ENCODE measurements at places on chromosomes 3 and 15. TPM values are rescaled to one million over a fixed set of nuclear protein-coding genes. Genes with fewer than 3 reads are reported as not detected.

Gene ACAD9
- 36.7 TPM for total RNA-seq

Gene EPHB3
- 33.7 TPM for total RNA-seq

Gene SETD5
- total RNA-seq: 85.8 TPM

Gene PPP2R3A
- total RNA-seq: 117 TPM

Gene CGNL1
- 20.6 TPM for total RNA-seq

Gene TRPC1
- total RNA-seq: 28.9 TPM

Gene GOLGA6A
- not detected for total RNA-seq

Gene LACTB
- 18.7 TPM for total RNA-seq

Gene SLC28A1
- not detected for total RNA-seq

Gene FBXW12
- total RNA-seq: not detected

Gene KNG1
- total RNA-seq: not detected

Gene MORC1
- not detected for total RNA-seq

GRCh38 chr3:144989807-144990206 lies 1018.2 kb downstream of the DIPK2A start:
- no peak for DNase-seq

DNA sequence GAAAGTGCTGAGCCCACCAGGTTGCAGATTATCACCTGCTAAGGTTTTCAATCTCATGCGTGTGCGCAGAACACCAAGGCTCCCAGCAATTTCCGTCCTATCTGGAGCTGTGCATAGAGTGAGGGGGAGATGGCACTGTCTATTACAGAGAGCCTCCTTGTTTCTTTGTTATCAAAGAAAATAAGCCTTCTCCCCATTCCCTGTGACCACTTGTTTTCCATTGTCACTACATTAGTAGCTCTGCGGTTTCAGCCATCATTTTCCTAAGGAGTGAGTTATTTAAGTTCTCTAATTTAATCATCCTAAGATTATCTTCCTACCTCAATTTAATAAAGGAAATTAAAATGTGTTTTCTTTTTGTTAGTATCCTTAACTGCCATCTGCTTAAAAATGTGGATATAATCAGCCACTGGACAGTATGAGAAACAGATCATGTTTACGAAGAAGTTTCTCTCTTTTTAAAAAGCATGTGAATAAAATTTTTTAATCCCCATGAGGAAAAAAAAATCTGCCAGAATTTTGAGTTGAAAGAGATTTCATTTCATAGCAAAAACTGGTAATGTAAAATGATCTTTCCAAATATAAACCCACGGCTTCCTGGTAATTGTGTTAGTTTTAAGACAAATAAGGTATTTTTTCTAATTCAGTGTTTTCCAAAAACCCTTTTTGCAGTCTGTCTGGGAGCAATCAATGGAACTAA lies 172.3 kb upstream of the UBE2E1 start:
- DNase-seq: peak; percentile 48

DNA sequence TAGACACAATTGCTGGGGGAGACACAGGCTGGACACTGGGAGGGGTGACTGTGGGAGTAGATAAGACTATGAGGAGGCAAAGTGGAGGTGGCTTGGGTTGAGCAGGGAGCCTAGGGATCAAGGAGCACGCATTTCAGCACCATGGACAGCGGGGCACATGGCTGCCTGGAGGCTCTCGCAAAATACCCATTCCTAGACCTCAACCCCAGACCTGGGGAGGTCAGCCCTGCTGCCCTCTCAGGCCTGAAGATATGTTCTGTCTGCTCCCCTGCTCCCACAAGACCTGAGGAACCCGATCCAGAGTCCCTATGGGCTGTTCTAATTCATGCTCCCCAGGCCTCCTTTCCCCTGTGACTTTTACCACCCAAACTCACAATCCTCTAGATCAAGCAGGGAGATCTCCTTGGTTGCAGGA lies 16.0 kb upstream of the CPEB1 start:
- DNase-seq: peak; percentile 81

DNA sequence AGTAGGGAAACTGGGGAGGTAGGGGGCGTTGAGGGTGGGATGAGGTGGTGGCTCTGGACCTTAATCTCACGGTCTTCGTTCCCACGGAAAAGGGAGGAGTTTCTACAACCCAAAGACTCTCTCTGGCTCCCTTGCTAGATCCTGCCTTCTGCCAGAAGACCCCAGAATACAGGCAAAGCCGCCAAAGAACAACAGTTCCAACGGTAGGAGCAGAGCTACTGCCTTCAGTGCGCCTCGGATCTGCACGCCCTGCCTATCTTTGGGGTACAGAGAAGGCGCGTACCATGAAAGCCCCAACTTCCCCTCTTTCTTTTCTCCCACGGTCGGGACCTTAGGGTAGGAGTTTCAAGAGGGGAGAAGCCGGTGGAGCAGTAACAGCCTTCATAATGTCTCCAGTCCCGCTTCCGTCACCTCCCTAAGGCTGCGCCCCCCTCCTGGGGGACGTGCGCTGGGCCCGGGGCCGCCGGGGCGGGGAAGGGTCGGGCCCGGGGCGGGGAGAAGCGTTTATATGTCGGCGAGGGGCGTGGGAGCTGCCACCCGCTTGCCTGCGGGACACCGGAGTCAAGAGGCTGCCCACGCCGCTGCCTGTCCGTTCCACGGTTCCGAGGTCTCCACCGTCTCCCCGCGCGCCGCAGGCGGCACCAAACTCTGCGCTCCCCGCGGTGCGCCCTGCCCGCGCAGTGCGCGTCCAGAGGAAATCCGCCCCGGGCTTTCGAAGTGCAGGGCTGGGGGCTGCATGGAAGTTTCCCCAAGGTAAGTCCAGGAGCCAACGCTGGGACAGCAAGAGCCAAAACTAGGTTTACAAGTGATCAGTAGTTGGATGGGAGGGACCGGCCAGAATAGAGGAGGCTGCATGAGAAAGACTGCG lies at the start of gene COL6A6:
TSS of gene COL6A6 (plus strand) at position 533 of the 868 bp plus-strand sequence. CDS start 43,188 bp downstream, outside the sequence.
- peak; percentile 58 for DNase-seq

DNA sequence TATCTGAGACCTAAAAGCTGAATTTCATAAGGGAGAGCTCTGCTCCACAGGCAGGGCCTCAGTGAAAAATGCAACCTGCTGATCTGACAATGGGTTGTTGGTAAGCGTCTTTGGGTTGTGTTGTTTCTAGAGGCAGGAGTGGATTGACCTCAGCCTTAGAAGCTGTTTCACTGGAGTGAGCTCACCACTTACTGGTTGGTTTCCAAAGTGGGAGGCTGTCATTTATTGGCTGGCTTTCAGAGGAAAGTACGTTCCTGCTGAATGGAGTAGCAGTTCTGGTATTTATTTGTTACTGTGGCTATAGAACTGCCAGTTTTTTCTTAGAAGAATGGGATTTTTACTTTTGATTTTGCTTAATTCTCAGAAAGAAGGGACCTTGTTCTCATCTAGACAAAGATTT lies 29.3 kb upstream of the COL6A5 start:
- DNase-seq: peak; percentile 67

DNA sequence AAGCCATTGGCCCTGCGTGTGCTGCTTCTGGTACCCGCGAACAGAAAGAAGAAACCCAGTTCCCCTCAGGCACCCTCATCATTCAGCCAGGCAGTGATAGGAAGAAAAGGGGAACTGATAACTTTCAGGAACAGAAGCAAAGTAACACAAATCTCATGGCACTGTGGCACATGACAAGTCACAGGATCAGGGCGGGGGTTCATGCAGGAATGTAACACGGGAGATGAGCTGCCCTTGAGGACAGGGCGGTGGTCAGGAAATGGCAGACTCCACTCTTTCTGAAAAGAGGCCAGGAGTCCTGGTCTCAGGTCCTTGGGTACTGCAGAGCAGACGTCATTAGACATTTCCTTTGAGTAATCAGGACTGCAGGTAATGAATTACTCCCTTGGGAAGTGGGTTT lies 95.5 kb downstream of the CCNL1 start:
- DNase-seq: no peak

DNA sequence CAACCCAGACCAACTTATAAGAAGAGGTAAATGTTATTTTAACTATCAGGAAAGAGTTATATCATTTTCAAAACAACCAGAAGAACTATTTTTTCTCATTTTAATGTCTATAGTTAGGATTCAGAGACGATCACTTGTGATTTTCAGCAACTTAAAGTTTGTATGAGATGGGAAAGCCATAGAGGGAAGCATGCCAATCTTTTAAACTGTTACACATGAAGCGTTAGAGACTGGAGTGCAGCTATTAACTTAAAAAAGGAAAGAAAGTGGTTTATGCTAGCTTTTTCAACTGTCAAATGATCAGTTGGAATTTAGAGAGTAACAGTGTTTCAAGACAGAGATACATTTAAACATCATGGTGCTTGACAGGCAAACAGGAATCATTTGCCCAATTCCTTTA lies 91.7 kb upstream of the LPP start:
- DNase-seq: peak; percentile 49

- no peak for DNase-seq
Observed at GRCh38 chr3:127068871-127069270, 86.0 kb downstream of the PLXNA1 start.

DNA sequence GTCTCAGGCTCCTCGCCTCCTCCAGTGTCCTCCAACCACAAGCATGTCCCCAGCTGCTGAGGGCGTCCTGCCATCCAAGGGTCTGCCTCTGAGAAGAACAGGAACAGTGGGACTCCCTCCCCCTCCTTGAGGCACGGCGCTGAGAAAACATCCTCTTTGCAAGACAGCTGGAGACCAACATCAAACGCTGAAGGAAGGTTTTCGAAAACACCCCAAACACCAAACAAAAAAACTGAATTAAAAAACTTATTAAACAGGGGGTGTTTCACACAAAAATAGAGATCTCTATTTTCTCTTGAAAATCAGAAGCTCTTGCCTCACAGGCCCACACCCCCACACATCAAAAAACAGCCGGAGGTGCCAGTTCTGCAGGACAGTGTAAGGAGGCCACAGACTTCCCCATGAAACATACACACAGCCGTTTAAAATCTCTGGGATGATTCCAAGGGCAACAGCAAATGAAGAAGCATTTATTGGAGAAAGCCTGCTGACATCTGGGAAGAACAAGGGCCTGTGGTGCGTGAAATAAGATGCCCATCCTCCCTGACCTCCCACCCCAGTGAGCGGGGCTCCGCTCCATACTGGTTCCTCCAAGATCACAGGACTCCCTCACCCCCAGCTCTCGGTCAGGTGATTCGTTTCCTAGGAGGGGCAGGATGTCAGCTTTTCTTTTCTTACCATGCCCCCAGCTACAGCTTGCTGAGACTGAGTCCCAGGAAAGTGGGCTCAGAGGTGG lies 71.3 kb downstream of the NUP210 start:
- DNase-seq: peak; percentile 77

DNA sequence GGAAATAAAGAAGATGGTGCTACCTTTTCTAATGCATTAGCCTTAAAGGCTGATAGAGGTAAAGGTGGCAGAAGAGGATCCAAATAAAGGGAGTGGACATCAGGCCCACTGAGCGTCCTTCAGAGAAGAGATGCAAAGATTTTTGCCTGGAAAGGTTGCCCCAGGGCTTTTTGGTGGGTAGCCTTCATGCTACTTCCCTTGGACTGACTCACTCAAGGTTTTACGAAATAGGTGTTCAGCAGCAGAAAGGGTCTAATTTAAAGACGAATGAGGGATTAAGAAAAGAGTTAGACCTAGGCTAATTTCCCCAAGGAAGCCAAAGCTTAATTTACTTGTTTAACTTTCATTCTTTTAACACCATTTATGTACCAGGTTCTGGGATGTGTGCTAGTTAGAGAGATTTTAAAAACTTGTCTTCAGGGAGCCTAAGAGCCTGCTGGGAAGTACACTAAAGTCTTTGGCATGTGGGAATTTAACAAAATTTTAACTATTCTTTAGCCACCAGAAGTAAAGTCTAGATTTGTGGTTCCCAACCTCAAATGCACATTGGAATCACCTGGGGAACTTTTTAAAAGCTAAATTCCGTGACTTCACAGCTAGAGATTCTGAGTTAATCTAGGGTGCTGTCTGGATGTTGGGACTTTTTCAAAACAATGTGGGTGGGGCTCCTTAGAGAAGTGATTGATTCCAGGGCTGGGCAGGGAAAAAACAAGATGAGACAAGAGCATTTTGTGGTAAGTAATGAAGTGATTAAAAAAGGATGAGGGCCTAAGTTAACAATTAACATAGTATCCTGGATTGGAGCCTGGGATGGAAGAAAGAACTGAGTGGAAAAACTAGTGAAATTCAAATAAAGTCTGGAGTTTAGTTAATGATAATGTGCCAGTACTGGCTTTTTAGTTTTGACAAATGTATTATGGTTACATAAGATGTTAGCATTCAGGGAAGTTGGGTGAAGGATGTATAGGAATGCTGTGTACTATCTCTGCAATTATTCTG lies 3.4 kb downstream of the IL20RB start:
- no peak for DNase-seq

DNA sequence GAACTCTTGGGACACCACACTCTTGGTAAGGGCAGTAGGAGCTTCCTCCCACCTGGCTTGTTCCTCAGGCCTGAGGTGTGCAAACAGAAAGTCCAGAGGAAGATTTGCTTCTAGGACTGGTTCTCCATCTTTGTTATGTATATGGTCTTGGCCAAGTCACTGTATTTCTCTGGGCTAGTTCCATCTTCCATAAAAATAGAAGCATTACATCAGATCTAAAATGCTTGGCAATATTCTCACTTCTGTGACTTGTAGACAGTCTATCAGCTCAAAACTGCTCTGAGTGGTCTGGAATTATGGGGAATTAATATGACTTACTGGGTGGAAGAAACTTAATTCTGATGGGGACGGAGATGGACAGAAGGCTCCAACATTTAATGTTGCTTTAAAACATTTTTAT lies 55.2 kb downstream of the TMEM108 start:
- DNase-seq: no peak

DNA sequence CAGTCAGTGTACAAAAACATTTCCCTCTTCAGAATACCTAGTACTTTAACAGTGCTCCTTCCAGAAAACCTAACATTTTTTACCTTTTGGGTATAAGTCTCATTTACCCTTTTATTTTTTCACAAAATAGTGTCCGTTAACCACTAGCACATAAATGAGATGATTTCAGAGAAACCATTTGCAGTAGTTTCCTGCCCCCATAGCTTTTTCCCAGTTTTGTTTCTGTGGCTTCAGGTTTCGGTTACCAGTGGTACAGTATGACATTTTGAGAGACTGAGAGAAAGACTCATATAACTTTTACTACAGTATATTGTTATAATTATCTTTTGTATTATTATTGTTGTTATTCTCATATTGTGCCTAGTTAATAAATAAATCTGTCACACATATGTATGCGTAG lies 6.2 kb upstream of the RBMS3 start:
- DNase-seq: no peak

- no peak for DNase-seq
Observed at GRCh38 chr3:109803274-109803673, 465.9 kb upstream of the DPPA4 start.

GRCh38 chr15:51332206-51333147 lies 5.9 kb downstream of the CYP19A1 start:
- DNase-seq: no peak

DNA sequence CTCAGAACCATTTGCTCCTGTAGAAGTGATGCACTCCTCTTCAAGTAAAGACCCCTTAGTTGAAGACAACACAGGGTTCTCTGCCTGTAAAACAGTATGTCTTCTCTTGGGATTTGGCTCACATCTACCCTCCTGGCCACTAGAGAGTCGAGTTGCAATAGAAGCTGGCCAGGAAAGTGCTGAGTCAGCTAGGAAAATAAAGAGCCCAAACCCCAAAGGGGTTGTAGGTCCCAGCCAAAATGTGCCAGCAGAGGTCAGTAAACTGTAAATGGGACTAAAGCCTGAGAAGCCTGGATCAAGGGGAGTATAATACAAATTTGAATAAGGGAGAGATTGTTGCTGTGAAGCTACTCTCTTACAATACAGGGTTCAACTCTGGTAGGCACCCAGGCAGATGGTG lies 37.2 kb upstream of the THBS1 start:
- DNase-seq: no peak

GRCh38 chr3:52343946-52344600 lies 28.0 kb downstream of the DNAH1 start:
- DNase-seq: no peak
